Amygdala (tissue), 56 donors: ENCODE measurements at places on chromosomes 6 and 20.

- DNase-seq = no peak
Observed at GRCh38 chr6:48744948-48745347, 634.0 kb upstream of the PTCHD4 start.

GRCh38 chr6:32796848-32797776, 19.7 kb downstream of the HLA-DOB start:
- peak; percentile 10 for DNase-seq

DNA sequence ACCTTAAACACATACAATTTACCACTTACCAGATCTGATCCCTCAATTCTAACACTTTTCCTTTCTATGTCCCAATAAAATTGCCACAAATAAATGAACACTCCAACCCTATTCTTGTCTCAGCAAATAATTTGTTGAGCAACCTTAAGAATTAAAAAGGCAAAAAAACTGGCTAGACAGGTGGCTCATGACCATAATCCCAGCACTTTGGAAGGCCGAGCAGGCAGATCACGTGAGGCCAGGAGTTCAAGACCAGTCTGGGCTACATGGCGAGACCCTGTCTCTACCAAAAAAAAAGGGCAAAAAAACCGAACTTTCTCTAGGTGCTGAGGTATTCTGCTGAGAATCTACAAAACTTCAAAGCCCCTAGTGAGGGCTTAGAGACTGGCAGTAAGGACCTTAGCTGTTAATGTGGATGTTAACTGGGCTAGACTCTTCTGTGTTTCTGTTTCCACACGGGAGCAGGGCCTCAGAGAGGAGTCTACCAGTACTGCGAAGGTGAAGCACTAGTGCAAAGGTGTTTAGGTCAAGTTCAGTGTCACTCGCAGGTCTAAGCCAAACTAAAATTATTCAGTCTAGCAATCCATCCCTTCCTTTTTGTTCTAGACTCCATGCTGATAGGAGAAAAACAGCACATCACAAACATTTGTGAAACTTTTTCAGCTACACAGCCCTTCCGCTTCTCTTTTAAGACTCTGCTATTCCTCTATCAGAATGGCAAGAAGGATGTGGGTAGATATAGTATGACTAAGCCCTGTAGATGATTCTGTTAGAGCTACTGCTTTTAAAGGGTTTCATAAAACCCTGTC, 2.6 kb downstream of the FASTKD5 start:
- no peak for DNase-seq

- DNase-seq = no peak
Observed at GRCh38 chr20:57779401-57780003, 69.7 kb upstream of the PMEPA1 start.

GRCh38 chr6:57162516-57162915, 9.6 kb upstream of the BAG2 start:
- DNase-seq = no peak

DNA sequence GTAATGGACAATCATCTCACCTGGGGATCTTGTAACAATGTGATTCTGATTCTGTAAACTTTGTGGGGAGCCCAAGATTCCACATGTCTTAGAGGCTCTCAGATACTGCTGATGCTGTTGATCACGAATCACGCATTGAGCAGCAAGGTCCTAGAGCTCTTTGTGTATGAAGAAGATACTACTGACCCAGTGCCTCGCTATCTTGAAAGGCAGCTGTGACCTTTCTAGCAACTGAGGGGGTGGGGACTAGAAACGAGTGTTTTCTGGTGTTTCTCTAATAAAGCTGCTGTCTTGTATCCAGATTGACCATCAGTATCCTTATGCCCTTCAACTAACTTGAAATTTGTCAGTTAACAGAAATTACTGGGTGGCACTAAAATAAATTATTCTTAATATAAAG, 142.9 kb downstream of the MTHFD1L start:
- no peak for DNase-seq

DNA sequence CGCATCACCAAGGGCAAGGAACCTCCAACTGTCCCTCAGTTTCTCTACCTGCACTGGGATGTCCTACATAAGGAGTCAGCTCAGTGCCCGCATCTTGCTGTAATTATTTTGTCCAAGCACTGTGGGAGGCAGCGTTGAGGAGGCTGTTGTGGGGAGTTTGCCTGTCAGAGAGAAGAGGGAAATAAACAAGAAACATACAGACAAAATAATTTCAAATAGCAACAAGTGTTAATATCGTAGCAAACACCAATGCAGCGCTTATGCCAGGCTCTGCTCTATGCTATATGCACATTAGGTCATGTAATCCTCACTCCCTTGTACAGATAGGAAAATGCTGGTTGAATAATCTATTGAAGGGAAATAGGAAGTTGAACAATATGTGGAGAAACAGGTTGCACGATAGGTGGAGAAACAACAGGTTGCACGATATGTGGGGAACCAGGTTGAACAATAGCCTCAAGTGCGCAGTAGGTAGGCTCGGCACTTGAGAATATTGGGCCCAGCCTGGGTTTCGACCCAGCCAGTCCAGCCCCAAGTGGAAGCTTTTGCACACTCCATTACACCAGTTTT, 91.2 kb upstream of the SIRPA start:
- DNase-seq = no peak

- no peak for DNase-seq
Observed at GRCh38 chr6:33616913-33617312, 4.2 kb upstream of the ITPR3 start.

DNA sequence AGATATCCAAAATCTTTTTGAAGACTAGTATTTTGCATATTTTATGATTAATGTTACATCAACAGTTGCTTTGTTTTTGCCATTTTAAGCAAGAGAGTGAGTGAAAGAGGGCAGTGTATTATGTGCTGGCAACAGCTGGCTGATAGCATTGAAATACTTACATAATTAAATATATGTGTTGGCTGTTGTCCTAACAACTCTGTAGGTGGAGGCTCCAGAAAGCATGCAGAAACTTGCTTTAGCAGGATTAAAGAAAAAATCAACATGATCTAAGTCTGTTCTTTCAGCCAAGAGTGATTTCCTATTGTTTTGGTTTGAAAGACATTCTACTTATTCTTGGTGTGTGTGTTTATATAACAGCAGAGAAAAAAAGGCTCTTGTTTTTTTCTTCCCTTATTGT, 127.5 kb downstream of the CDKAL1 start:
- no peak for DNase-seq

GRCh38 chr6:147614501-147614900, 106.0 kb downstream of the SAMD5 start:
- DNase-seq = no peak

- DNase-seq = no peak
Observed at GRCh38 chr20:63982937-63983336, 2.0 kb downstream of the PRPF6 start.

GRCh38 chr6:125986301-125987025, at the start of gene TRMT11:
TSS of gene TRMT11 (plus strand) at chr6:125986540. CDS start at chr6:125986551, 11 bp downstream.
- peak; percentile 72 for DNase-seq

DNA sequence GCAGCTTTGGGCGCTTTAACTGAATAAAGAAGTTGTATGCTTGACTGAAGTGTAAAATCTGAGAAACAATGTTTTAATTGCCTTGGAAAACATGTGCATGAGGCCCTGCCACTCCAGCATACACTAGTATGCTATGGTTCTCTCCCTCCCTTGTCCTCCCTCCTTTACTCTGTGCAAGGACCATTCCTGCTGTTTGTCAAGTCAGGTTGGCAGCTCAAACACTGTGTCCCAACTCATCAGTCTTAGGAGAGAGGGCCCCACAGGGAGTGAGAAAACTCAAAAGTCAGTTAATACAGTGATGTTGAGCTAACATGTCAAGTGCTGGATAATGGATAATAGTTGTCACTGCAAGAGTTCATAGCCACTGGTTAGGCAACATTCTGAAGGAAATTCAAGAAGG, 543.6 kb downstream of the GRIK2 start:
- no peak for DNase-seq

- no peak for DNase-seq
Observed at GRCh38 chr20:48725555-48725991, 102.2 kb downstream of the PREX1 start.

DNA sequence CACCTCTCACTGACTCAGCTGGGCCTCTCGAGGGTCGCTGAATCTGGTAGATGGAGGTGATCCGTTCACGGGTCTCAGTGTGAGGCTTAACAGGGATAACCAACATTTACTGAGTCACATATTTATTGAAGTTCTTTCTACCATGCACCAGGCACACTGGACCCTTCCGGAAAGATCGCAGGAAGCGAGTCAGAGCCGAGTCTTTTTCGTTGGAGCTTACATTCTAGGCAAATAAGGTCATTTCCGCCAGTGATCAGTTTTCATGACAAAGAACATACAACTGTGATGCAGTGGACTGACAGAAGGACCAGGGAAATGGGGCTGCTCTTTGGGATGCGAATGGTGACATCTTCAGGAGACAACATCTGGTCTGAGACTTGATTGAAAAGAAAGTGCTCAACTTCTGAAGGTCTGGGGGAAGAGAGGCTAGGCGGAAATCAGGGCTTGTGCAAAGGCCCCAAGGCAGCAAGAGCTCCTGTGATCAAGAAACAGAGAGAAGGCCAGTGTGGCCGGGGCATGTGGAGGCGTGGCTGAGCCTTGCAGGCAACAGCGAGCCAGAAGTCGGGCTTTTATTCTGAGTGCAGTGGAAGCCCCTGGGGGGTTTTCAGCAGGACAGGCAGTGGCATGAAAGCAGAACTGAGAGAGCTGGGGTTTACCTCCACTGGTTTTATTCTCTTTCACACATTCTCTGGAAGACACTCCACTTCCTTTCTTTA, 56.7 kb downstream of the APCDD1L start:
- no peak for DNase-seq

DNA sequence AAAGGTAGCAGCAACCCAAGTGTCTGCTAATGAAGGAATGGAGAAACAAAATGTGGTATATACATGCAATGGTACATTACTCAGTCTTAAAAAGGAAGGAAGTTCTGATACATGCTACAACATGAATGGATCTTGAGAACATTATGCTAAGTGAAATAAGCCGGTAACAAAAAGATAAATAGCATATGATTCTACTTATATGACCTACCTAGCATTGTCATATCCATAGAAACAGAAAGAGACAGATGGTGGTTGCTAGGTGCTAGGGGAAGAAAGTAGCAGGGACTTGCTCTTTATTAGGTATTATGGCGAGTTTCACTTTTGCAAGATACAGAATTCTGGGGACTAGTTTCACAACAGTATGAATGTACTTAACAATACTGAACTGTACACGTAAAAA, 46.6 kb downstream of the UBR2 start:
- no peak for DNase-seq

DNA sequence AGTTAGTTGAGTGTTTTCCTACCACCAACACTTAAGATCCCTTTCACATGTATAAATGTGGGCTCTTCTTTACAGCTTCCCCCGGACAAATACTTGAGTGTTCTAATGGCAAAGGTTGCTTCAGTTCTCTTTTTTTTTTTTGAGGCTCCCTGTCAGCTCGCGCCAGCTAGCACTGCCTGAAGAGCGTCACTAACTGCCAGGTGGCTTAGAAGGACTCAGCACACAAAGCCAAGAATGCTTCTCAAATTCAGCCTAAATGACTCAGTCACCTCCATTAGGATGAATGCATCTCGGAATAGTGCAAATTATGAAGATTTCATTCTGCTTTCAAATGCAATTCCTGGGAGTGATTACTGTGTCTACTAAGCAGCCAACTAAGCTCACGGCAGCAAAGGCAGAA, 150.7 kb upstream of the BTBD3 start:
- no peak for DNase-seq

DNA sequence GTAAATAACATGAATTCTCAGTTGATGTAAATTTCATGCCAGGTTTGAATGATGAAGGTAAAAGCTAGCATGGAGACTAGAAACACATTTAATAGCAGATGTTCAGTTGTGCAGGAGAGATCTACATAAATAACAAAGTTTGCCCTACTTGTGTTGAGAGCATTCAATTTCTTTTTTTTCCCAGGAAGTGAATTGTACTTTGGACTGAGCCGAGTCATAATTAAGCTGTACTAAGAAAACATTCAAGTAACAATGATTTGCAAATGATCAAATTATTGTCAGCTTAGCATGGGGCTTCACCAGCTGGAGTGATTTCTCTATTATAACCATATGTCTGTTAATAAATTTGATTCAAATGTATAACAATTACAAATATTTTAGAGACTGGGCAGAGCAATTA, 893.5 kb upstream of the MAP3K7 start:
- no peak for DNase-seq

DNA sequence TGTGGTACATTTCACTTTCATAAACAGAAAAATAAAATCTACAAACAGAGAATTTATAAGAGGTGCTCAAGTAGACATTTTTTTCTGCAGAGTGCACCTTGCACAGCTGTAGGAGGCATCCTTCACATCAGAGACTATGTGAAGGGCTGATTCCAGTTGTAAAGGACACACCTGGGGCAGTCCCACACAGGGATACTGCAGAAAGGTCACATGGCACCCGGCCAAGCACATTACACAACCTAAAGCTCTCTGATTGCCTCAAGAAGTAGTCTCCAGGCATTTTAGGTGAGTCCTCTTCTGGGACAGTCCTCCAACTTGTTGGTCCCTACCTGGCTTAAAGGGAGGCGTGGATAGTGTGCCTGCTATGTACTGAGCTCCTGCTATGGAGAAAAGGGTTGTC, 502.9 kb upstream of the NOX3 start:
- no peak for DNase-seq

DNA sequence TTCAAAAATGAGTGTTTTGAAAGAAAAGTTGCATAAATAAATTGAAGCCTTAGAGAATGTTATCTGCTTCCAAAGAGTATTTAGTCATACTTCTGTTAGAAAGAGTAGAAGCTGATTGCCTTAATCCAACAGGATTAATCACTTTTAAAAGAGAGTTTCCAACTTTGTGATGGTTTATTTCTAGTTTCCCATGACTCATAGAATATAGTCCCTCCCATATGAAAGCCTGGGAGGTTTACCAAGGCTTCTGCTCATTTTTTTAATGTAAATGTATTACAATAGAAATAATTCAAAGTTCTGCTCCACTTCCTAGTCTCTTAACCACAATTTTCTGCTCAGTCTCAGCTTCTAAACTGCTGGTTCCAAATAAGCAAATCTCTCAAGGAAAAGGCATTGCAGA, 118.0 kb upstream of the IRAK1BP1 start:
- no peak for DNase-seq

GRCh38 chr6:53945765-53946407, 151.1 kb downstream of the LRRC1 start:
- DNase-seq = no peak

DNA sequence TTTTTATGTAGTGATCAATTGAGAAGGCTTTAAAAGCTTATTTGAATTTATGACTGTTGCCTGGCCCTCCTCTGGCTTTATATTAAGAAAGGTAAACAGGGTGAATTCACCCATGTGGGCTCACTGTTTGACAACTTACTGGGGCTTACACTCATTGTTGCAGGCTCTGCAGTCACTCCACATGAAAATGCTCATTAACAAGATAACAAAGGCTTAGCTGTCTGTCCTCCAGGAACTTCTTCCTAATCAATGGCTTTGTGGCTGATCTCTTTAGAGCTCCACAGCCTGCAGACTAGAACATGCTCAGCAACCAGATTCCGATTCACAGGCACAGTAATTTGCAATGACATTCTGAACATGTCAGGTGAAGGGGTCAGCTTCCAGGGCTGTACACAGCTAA, 323.2 kb upstream of the MAN1A1 start:
- DNase-seq = no peak

DNA sequence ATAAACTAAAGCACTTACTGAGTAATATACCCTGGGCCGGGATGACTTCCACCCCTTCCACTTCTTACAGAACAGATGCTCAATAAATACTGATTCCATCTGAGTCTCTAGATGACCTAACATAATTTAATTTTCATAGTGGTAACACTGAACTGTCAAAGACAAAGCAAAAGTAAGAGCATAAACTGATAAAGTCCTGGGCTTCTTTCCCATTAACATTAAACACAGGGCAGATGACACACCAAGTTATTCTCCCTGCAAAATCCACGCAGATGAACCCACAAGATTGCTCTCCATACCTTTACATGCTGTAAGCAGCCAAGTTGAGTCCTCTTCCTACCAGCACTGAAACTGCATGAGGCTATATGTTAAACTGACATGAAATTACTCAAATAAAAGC, 27.1 kb downstream of the AGPAT4 start:
- no peak for DNase-seq
